ENCODE measurements at places on chromosomes 5 and 9.

DNA sequence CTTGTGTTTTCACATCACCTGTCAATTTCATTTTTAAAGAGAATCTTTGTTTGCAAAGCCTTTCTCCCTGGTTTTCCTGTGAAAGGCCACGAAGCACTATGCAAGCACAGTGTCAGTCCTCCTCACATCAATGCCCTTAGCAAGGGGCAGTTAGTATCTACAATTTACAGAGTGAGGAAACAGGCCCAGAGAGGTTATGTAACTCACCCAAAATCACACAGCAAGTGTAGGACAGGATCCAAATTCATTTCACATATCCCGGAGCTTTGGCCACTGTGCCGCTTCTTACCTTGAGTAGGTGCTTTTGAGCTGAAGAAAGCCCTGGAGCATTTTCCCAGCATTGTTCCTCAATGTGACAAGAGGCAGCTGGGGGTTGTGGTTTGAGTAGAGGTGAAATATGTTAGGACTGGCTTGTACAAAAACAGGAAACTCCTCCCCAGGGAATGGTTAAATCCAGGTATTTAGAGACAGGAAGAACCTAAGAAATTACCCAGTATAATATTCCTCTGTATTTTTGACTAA lies 283.8 kb downstream of the NTRK2 start:
- DNase-seq, result no peak

GRCh38 chr5:175406300-175406699 lies 37.7 kb downstream of the DRD1 start:
- DNase-seq, result no peak

DNA sequence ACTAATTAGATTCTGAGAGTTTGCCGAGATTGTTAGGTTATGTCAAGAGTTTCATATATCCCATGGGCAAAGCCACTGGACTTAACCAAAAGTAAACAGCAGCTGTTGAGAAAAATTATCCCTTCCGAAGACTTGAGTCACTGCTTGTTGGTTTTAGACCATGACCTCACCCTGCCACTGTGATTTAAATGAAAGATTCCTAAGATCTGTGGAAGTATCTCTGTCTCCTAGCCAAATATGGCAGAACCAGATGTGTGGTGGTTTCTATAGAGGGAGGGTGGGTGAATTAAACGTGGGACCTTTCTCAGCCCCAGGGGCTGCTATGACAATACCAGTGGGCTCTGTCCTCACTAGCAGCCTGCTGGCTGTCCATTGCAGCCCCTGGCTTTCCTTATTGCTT lies 19.3 kb downstream of the DMRT3 start:
- no peak for DNase-seq

DNA sequence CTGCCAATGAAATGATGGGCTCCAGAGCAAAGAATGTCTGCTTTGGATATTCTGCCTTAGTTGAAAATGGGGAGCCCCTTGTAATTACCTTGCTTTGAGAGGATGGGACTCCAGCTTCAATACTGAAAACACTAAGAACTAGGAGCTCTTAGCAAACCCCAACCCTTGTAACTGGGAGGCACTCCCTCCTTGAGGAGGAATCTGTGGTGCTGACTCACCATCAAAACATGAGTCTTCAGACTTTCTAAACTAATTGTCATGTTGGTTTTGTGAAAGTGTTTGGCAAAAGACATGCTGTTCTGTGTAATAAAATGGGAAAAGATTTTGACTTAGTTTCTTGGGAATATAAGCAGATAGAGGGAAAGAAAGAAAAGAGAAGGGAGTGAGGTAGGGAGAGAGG lies 91.9 kb upstream of the PTPRD start:
- DNase-seq, result no peak

DNA sequence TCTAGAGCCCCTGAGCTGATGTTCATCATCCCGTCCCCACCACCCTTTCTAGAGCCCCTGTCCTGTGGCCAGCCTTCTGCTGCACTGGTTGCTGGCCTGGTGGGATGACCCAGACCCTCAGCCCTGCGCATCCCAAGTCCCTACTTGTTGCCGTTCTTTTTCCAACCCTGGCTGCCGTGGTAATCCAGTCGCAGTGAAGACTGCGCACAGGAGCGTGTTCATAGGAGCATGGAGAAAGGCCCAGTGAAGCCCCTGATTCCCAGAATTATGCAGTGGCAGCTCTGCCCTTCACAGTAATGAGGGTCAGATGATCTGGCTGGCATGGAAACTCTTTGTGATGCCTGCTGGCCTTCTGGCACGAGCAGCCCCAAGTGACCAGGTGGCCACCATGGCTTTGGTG lies 183.3 kb downstream of the CACNA1B start:
- DNase-seq, result no peak

- no peak for DNase-seq
These were observed 1.4 kb downstream of the MARCHF3 start for GRCh38 chr5:127028822-127029457.

- DNase-seq, result no peak
These were observed 801.6 kb downstream of the KCTD16 start for GRCh38 chr5:144972317-144972716.

DNA sequence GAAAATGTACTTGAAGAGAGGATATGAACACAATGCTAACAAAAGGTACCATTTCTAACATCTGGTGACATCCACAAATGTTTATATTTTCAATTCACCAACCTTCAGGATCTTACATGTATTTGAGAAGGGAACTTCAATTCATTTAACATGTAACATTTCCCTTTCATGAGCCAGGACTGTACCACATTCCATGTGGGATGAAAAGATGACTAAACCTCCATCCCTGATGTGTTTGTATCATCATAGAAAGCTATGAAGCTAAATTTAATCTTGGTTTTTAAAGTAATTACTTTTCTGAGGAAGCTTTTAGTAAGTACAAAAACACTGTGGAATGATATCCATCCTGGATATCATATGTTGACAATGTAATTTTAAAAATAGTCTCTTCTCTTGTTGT lies 78.2 kb upstream of the GNA14 start:
- DNase-seq, result no peak

DNA sequence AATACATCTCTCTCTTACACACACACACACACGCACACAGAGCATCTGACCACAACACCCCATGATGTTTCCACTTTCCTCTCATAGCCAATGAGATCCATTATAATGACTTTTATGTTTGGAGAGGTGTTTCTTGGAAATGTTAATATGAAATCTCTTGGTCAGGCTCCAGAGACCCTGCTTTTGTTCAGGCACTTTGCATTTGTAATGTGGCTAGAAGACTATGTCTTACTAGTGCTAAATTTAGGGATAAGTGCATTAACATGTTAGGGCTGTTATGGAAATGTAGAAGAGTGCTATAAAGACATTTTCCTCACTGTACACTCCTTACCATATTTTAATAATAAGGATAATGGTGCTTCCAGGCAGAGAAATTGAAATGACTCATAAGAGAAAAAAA lies 3.8 kb downstream of the CDH9 start:
- no peak for DNase-seq

DNA sequence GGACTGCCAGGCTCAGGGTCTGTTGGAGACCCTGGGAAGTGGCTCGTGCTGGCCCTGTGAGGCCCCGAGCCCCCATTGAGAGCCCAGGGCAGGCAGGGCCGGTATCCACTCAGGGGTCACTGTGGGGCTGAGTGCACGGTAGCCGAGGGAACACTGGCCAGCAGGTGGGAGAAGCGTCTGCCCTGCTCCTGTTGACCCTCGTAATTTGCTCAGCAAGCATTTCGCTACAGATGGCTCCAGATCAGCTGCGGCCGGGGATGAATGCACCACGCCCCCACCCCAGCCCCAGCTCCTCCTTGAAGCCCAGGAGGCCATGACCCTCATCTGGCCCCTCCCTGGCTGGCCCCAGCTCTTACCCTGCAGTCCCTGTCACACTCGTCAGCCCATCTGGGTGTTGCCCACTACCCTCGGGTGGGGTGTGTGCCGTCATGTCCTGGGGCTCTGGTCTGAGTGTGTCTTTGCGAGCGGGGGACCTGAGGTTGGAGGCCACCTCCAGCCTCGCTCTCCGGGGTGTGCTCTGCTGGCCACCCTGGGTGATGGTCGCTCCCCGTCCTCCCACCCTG lies 6.1 kb upstream of the NRARP start:
- no peak for DNase-seq

GRCh38 chr5:139395844-139396640 lies 1.1 kb upstream of the PROB1 start:
- no peak for DNase-seq

DNA sequence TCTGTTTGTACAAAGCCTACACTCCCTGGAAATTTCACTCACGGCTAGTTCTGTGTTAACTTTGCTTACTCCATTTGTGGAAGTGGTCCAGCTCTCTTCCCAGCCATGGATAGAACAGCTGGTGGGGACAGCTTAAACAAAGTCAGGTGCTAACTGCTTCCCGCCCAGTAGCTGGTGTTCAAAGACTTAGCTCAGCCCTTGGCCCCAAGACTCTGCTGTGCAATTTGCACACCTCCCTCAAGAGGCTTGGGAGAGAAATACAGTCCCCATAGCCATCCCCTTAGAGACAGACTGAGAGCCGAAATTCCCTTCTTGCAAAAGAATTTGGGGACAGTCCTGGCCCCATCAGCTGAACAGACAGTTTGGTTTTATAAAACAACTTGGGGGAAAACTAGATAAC lies 73.8 kb upstream of the RAI14 start:
- no peak for DNase-seq

DNA sequence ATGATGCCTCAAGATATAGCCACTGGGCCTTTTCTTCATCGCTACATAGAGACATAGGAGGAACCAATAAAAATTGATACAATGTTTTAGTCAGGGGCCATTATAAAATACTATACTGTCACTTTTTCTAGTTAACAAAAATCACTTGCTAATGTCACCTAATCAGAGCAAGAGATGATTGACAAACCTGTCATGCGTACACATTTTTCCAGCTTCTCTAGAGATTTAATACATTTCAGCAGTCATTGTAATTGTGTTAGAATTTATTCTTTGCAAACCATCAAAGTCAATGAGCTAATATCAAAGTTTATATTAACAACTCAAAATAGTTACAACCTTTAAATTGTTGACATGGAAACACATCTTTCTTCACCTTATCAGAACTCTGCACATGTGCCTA lies 513.6 kb upstream of the SEMA6A start:
- no peak for DNase-seq

DNA sequence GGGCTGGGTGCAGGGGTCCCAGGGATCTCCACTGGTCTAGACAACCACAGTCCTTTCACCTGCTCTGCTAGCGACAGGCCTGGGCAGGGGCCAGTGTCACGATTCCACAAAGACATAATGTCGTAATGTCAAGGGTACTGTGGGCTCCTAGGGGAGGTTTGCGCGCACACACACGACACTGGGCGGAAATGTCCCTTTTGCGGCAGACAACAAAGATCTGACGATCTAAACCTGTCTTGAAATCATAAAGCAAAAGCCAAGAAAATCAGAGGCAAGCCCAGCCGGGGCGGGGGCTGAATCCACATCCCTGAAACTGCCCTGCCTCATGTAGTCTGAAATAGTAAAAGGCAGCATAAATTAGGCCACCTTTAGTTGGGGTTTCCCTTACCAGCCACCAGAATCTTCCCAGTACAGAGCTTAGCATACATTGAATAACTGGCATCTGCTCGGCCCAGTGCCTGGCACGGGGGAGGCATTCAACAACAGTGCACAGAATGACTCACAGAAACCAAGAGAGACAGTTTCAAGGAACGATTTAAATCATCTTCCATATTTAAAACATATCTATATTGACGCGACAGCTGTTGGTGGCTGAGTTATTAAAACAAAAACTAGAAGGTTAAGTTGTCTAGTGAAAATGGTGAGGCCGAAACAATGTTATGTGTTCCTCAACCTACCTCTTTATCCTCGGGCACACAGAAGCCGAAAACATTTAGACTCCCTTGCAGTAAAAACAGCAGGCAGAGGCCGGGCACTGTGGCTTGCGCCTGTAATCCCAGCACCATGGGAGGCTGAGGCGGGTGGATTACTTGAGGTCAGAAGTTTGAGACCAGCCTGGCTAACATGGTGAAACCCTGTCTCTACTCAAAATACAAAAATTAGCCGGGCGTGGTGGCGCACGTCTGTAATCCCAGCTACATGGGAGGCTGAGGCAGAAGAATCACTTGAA lies 151.0 kb downstream of the MYO10 start:
- peak; percentile 51 for DNase-seq

DNA sequence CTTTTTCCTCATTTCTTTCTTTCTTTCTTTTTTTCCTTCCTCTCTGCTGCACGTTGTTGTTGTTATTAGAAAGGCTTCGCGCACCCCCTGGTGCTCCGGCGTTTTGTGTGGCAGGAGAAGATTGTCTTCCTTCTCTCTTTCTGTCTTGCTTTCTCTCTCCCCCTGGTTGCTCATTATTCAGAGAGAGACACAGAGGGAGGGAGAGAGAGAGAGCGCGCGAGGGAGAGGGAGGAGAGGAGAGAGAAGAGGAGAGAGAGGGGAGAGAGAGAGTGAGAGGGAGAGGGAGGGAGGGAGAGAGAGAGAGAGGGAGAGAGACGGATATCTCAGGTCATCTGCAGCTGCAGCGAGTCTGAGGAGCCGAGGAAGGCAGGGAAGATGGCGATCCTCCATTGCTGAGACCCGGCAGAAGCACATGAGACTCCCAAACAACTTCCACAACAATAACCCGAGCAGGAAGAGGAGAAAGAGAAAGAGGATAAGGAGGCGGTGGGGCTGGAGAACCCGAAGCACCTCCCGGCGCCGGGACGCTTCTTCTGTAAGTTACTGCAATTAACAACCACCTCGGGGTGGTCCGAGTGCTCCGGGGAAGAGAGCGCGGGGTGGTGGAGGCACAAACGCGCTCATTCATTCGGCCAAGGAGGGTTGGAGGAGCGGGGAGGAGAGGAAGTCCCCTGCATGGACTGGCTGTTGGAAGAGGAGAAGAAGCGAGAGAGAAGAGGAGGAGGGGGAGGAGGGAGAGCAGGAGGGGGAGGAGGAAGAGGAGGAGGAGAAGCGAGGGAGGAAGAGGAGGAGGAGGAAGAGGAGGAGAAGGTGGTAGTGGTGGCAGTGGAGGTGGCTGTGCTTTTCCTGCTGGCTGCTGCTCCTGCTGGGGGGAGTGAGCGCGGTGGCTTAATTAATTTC lies at the start of gene ZNF462:
Gene ZNF462 (plus strand): TSS at position 346 of the 900 bp plus-strand sequence. CDS start 60,218 bp downstream, outside the sequence.
- DNase-seq, result peak; percentile 78

GRCh38 chr5:4880304-4880741 lies 259.8 kb upstream of the ADAMTS16 start:
- no peak for DNase-seq

GRCh38 chr5:78178356-78178755 lies 116.1 kb downstream of the AP3B1 start:
- DNase-seq, result no peak

DNA sequence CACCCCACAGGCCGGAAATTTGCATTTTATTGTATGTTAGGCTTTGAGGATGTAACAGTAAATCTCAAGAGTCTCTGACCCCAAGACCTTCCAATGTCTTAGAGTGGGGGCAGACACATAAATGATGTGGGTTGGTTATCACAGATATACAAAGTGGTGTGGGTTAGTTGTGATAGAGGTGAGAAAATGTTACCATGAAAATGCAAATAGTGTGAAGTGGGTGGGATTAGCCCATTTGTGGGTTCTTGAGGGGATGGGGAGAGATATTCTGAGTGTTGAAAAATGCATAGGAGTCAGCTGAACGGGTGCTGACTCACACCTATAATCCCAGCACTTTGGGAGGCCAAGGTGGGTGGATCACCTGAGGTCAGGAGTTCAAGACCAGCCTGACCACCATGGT lies 7.9 kb upstream of the RNF145 start:
- no peak for DNase-seq

- no peak for DNase-seq
These were observed 22.6 kb upstream of the SLC12A7 start for GRCh38 chr5:1134478-1134877.

Data from RCC 7860 (cell line).